WERI-Rb-1 (cell line): ENCODE measurements at places on chromosomes 2 and 18.
A peak's percentile ranks its signal among the peaks of the same experiment; 100 is the strongest.

DNA sequence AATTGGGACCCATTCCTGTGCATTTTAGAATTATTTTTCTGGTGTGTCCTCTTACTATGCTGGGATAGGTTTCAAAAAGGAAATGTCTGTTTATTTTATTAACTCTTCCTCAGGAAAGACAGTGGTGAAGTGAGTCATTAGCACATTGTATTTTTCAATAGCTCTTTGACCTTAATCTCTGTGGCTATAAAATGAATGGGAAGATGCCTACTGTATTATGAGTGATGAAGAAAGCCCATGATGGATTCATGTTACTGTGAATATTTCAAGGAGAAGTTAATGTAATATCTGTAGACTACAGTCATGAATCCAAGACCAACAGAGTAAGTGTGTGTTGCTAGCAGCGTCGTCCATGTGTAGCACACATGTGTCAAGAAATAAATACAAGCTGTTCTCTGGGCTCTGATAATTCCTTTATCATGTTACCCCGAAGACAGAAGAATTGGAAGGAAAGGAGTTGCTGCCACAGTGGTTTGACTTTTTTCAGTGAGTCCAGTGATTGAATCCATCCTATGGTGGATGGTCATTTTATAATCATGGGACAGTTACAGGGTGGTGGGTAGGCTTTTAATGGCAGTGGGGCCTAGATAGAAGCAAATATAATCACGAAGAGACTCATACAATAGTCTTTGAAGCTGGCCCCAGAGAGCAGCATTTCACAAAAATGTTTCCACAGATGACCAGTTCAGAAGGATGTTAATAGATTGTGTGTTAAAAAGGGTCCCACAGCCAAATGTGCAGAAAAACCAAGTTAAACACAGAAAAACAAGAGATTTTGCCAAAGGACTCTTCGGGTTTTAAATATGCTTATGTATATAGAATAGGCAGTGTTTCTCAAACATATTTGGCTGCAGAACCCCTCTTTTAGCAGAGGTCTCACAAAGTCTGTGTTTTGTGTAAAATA is 239.7 kb upstream of the RASGRP3 start:
- DNase-seq = no peak

- no peak for DNase-seq
Observed at GRCh38 chr2:40431600-40431955, 20.3 kb downstream of the SLC8A1 start.

DNA sequence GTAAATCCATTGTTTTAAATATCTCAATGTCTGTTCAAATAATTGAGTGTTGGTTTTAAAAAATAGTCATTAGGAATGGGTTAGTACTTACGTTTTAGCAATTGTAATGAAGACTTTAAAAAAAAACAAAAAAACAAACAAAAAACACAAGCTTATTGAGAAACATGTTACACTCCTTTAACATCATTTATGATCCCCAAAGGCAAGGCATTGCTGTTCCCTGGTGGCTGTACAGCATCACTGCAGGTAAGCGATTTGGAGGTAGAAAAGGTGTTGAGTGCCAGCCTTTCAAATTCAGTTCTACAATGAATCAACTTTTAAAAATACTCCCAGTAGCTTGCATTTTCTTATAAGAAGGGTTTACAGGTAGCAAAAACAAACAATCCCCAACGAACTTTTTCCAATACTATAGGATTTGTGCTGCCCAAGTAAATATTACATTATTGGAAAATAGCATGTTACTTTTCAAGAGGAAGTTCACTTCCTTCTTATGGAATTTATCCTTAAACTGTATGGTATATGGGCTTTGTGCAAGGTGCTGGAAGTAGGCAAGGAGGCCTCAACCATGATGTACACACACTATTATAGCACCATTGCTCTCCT is 27.5 kb downstream of the CNRIP1 start:
- DNase-seq = peak; percentile 27

DNA sequence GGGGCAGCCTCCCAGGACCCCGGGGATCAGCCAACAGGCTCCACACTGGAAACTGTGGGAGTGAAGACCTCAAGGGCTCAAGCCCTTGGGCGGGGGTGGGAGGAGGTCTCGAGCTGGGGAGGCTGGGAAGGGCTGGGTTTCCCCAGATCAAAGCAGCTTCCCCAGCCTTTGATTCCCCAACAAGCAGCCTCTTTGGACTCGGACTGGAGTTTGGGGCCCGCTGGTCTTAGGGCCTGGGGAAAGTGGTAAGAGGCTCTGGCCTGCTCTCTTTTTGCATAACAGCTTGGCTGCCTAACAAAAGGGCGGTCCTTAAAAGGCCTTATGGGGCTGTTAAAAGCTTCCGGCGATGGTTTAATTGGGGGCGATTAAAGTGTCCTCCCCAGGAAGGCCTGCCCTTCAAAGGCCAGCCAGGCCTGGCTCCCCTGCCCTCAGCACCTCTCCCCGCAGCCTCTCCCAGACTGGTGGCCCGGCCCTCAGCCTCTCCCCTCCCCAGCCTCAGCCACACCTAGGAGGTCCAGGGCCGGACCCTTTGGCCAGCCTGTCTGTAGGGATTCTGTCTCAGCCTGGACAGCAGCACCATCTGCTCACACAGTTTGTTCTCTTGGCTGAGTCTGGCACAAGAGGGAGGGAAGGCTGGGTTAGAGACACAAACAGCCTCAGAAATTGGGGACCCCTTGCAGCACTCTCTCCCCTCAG is 39.6 kb downstream of the ZFP36L2 start:
- DNase-seq = peak; percentile 49

DNA sequence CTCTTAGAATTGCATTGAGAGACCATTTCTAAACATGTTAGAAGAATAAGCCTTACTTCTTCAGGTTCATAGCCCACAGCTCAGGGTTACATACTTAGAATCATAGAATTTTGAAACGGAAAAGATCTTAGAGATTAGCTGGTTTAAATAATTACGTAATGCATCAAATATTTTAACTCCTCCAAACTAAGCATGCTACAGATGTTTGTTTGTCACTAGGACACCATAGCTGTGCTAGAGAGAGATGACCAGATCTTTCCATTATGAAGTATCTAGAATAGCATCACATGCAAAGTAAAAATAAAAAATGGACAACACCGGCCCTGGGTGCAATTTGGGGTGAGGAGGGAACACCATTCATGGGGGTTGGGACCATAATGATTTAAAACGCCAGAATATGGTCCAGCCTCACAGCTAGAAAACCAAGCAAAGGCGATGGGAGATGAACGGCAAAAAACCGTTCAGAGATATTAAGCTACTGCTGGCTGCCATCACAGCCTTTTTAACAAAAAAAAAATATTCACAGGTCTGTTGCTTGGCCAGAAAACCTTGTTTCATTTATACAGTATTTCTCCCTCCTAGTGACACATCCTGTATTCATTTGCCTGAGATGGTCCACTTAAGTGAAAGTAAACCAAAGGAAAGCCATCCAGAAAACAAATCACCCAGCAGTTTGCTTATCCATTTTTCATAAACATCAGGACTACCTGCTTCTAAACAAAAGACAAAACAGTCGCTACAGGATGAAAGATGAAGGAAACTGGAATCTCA is 94.2 kb downstream of the EPHA4 start:
- DNase-seq = no peak

DNA sequence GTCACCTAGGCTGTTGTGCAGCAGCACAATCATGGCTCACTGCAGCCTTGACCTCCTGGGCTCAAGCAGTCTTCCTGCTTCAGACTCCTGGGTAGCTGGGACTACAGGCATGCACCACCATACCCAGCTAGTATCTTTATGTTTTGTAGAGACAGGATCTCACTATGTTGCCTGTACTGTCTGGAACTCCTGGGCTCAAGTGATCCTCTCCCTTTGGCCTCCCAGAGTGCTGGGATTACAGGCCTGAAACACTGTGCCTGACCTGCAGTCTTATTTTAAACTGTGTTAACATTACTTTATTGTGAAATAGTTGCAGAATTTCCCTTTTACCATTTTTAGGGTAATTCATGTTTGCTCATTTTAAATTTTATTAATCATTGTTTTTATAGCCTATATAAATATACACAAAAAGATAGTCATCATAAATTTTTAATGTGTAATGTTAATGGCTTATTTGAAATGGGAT is 24.6 kb downstream of the EML4 start:
- DNase-seq = no peak

DNA sequence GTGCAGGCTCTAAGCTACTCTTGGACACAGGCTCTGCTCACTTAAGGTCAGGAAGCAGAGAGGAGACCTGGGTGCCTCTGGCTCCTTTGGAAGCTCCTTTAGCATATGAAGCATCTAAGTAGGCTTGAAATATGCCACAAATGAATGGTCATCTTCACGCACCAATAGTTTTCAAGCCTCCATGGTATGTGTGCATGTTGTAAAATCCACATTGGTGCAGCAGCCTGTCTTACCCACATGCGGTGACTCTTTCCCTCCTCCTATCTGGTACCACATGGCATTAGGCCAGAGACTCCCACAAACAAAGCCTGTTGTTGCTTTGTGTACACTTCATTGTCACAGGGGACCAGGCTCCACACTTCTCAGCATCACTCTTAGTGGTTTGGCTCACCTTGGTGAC is 442.2 kb upstream of the RAB12 start:
- no peak for DNase-seq

- no peak for DNase-seq
Observed at GRCh38 chr2:42925742-42926433, 133.5 kb upstream of the HAAO start.

DNA sequence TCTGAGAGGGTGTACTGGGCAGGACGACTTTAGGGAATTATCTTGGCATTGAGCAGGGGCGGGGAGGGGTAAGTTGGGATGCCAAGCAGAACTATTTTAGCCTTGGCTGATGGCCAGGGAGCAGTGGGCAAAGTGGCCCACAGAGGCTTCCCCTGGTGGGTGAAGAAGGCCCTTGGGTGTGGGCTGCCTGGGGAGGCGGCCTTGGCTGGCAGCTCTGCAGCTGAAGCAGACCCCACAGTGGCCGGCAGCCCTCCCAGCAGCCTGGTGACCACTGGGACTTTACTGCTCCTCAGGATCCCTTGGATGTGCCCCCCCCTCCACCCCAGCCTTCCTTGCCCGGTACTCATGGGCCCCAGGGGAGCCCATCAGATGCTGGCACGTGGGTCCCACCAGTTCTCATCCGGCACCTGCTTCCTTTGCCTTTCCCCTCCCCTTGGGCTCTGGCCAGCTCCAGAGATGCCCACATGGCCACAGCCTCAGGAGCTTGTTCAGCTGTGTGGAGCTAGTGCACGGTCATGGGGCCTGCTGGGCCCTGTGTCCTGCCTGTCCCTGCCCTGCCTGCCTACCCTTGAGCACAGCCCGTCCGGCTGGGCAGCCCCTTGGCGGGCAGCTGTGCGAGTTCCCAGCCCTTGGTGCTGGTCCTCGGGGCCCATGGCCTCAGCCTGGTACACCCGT is 122.1 kb upstream of the HS6ST1 start:
- no peak for DNase-seq
